NCI-H510A (cell line): ENCODE measurements at places on chromosomes 1 and 21.

DNA sequence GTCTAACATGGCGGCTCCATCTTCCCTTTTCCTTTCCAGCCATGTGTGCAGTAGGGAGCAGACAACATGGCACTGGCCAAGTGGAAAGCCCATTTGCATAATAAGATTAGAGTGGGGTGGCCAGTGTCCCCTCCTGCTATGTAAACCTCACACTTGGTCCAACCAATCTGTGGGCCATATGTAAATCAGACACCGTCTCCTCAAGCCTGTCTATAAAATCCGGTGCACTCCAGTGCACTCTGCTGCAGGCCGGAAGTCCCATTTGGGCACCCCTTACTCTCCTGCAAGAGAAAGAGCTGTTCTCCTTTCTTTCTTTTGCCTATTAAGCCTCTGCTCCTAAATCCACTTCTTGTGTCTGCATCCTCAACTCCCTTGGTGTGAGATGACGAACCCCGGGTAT lies 44.1 kb downstream of the OLFML3 start:
- peak; percentile 19 for DNase-seq

GRCh38 chr21:38712071-38712470 lies 93.7 kb upstream of the ETS2 start:
- peak; percentile 46 for DNase-seq

- DNase-seq = no peak
Measured at GRCh38 chr1:25804244-25804963, 4.4 kb downstream of the SELENON start.

DNA sequence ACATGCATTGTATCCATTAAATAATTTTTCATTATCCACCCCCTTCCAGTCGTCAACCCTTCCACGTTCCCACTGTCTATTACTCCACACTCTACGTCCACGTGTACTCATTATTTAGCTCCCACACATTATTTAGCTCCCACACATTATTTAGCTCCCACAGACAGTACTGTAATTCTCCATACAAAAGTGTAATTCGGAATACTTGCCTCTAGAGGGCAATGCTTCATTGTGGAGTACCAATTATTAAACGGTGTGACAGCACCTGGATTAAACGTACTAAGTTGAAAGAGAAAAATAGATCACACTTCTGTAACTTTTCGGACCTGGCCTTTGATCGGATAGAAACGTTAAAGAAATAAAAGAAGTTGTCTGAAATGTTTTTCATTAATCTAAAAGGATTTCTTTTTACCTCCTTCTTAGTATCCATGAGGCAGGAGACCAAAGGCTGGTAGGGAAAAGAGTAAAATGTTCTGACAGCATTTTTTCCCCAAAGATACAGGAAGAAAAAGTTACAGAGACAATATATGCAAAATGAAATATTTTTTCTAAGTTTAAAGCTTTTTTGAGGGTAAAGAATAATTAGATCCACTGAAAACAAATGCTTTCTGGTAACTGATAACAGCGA lies 99.2 kb downstream of the LHX8 start:
- peak; percentile 3 for DNase-seq

- DNase-seq = no peak
Measured at GRCh38 chr1:235240960-235241359, 79.9 kb upstream of the RBM34 start.

DNA sequence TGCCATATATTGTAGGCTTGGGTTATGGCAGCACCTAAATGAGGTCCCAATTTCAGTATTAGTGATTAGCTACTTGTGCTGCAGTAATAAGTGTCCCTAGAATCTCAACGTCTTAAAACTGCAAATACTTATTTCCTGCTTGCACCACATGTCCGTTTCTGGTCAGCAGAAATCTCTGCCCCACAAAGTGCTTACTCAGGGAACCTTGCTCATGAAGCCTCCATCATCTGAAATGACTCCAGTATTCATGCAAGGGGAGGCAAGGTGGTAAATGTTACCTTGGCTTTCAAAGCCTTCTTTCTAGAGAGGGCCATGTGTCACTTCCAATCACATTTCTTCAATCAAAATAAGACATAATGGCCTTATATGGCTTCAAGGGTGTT lies 274.2 kb upstream of the KAZN start:
- DNase-seq = no peak

DNA sequence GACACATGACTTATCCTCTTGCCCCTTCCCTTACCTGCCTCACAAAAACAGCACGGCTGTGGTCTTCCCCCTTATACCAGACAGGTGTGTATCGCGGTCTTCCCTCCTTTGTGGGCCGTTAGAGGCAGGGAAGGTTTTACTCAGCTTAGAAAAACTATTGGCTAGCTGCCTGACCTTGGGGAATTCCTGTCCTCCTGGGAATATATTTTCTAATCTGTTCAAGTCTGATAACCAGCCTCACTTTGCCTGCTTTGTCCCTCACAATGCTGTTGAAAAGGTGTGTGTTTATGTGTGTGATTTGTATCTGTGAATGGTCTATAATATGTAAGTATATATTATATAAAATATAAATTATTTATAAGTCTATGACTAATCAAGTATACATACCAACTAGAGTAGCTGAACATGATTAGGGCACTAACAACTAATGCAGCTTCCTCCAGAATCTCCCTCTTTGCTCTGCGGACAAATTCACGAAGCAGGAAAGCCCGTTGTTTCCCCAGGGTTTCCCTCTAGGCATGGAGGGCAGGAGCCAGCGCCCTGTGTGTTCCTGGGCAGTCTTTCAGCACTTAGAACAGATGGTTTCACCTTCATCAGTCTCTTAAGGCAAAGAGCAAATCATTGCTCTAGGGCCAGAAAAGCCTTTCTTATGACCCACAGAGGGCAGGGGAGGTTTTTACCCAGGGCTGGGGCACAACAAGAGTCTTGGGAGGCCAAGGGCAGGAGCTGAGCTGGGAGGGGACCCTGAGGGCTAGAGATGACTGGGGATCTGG lies 25.6 kb downstream of the SLC26A9 start:
- DNase-seq = no peak

DNA sequence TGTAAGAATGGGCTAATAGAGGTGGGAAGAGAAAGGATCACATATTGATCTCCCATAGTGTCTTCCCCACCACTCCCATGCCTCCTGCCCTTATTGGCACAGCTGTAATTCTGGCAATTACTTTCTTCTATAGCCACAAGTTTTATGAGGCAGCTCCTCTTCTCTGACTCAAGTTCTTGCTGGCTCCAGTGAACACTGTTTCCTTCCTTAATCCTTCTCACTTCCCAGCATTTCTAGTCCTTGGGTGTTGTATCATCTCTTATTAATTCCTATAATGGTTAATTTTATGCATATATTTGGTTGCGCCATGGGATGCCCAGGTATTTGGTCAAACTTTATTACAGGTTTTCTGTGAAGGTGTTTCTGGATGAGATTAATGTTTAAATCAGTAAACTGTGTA lies 103.3 kb downstream of the MRPL39 start:
- no peak for DNase-seq

GRCh38 chr1:150979092-150980056 lies 2.7 kb upstream of the ANXA9 start:
- DNase-seq = peak; percentile 60

GRCh38 chr1:19353596-19353995 lies 41.5 kb downstream of the SLC66A1 start:
- peak; percentile 90 for DNase-seq

- no peak for DNase-seq
Measured at GRCh38 chr1:4599951-4600481, 54.4 kb upstream of the AJAP1 start.

- DNase-seq = peak; percentile 26
Measured at GRCh38 chr1:81032973-81033425, 767.7 kb upstream of the ADGRL2 start.

DNA sequence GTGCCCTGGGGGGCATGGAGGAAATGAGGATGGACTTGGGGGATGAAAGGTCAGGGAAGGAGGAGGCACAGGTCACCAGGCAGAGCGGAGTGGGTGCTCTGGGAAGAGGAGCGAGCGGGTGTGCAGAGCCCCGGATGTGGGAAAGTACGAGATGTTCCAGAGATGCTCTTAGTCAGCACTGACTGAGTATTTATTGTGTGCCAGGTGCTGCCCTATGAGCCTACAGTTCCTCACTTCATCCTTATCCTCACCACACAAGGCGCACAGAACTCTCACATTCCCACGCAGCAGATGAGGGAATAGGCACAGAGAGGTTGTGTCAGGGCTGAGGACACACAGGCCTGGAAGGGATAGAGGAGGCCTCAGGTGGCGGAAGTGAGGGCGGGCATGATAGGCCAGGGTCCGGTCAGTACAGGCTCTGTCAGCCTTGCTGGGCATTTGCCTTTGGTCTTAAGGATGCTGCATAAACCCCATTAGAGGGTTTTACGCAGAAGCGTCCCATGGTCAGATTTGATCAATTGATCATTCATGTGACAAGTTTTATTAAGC lies 77.3 kb downstream of the ARHGEF10L start:
- no peak for DNase-seq

- DNase-seq = no peak
Measured at GRCh38 chr1:24659993-24660665, 17.0 kb downstream of the SRRM1 start.

DNA sequence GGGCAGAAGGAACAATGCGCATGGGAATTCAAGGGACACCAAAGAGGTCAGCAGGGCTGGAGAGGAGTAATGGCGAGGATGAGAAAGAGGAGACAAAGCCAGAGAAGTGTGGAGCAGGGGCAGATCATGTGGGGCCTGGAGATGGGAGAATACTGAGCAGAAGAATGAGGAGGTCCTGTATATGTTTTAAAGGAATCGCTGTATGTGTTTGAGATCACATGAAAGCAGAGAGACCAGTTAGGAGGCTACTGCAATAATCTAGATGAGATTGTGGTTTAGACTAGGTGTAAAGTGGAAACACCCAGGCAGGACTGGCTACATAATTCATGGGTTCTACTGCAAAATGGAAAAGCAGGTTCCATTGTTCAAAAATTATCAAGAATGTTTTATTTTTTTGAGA lies 33.3 kb upstream of the SLC30A10 start:
- no peak for DNase-seq

- DNase-seq = no peak
Measured at GRCh38 chr1:205812271-205812877, 624 bp downstream of the SLC41A1 start.

DNA sequence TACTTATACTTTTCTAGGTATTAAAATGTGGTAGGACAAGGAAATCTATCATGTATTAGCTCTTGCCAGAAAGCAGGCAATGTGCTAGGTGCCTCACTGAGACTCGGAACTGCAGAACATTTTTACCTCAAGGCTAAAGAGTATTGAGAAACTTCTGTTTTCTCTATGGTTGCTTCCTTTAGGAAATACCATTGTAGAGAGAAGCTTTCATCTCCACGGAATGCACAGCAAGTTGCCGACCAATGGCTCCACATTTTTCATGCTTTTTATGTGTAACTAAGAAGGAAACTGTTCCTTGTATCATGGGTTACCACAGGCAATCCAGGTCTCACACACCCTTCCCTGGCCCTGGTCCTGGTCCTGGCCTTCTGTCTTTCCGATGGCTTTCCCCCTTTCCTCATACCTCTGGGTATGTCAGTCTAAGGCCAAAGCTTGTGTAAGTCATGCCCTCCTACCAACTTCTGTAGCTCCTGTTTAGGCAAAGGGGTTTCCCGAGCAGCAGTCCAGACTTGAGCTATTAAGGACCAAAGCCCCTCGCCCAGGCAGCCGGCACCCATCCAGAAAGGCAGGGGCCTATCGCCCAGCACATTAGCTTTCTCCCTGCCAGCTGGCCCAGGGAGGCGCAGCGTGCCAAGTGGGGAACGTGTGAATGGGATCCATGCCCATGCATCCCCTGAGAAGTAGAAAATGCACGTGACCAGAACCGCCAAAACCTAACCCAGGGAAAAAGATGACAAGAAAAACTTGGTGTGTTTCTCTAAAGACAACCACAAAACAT lies 225.0 kb downstream of the PBX1 start:
- DNase-seq = no peak

- no peak for DNase-seq
Measured at GRCh38 chr1:1925437-1926345, 6.6 kb upstream of the TMEM52 start.

- no peak for DNase-seq
Measured at GRCh38 chr1:61563611-61564010, 161.3 kb downstream of the TM2D1 start.
